T47D (cell line): ENCODE measurements at places on chromosomes 13 and 19.

DNA sequence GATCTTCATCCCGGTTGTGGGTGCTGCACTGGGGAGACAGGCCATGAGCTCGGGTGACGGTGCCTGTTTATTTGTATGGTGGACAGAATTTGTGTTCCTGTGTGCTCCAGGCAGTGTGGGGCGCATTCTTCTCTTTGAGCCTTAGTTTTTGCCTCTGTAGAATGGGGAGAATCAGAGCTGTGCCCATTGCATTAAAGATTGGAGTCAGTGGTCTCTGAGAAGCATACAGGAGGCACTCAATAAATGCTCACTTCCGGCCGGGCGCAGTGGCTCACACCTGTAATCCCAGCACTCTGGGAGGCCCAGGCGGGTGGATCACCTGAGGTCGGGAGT is 23.0 kb downstream of the NFIC start:
- no peak for DNase-seq

DNA sequence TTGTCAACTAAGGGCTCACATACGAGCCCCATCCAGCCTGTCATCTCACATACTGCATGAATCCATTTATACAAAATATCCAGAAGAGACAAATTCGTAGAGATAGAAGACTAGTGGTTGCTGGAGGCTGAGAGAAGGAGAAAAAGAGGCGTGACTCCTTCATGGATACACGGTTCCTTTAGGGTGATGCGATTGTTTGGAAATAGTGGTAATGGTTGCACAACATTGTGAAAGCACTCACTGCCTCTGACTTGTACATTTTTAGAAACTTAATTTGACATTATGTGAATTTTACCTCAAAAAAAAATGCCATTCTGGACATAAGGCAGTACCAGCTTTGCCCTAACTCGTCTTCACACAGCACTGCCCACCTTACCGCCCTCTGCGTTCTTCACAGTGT is 27.3 kb downstream of the IGFL1 start:
- no peak for DNase-seq

DNA sequence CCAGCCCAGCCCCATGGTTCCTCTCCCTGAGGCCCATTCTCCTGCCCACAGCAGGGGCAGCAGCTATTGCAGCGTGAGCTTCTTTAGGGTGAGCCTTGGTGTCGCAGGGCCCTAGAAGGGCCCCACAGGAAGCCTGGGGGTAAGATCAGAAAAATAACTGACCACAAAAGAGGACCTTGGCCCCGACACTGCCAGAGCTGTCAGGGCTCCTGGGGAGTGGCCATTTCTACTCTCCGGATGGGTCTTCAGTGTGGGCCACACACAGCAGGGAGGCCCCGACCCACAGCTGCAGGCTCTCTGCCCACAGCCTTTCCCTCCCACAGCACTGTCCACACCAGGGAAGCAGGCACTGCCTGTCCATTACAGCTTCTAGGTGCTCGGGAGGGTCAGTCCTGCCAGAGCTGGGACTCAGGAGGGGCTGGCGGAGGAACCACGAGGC is 3.5 kb upstream of the SIGLEC8 start:
- no peak for DNase-seq

DNA sequence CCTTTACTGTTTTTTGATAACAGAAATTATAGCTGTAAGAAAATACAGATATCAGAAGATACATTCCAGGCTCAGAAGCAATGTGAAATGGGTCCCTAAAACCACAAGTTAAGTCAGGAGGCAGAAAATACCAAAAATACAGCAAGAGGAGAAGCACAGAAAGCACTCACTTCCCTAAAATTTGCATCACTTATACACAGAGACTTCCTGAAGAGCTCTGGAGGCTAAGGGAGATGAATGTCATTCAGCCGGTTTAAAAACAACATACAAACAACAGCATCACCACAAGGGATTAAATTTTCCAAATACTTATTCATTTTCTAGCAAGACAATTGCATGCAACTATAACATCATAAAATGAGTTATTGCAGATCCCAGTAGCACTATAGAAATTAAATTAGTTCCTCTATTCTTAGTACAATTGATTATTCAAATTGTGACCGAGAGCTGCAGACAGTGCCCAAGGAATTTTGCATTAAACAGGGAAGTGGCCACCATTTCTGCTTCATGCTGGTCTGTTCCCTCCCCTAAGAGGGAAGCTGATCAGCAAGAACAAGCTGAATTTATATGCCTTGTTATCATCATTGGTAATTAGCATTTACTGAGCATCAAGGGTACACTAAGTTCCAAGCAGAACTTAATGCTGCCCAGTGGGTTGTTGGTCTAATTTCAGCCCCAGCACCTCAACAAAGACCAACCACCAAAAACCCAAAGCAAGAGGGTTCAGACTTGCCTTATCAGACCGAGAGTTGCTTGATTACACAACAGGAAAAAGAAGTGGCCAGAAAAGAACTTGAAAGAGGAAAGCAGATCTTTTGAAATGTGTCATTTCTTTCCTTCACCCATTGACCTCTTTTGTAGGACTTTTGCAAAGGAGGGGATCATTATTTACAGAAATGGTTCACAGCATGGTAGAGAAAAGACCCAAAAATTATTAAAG is 140.7 kb downstream of the KCTD12 start:
- no peak for DNase-seq

DNA sequence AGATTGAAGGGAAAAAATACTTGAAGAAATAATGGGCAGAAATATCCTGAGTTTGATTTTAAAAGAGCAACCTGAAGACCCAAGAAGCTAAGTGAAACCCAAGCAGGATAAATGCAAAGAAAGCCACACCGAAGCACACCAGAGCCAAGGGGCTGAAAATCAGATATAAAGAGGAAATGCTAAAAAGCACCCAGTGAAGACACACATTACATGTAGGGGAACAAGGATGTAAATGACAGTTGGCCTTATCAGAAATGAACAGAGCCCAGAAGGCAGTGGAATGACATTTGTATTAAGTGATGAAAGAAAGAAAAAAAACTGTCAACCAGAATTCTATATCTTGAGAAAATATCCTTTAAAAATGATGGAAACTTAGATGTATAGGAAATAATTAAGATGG is 139.1 kb downstream of the SLC7A1 start:
- DNase-seq = no peak

GRCh38 chr19:37251308-37252229 is 33.6 kb downstream of the ZNF383 start:
- peak; percentile 92 for DNase-seq

- no peak for DNase-seq
Measured at GRCh38 chr19:10651851-10652250, 2.3 kb upstream of the ILF3 start.
